ENCODE measurements at places on chromosomes 3 and 15.
A peak's percentile ranks its signal among the peaks of the same experiment; 100 is the strongest.

DNA sequence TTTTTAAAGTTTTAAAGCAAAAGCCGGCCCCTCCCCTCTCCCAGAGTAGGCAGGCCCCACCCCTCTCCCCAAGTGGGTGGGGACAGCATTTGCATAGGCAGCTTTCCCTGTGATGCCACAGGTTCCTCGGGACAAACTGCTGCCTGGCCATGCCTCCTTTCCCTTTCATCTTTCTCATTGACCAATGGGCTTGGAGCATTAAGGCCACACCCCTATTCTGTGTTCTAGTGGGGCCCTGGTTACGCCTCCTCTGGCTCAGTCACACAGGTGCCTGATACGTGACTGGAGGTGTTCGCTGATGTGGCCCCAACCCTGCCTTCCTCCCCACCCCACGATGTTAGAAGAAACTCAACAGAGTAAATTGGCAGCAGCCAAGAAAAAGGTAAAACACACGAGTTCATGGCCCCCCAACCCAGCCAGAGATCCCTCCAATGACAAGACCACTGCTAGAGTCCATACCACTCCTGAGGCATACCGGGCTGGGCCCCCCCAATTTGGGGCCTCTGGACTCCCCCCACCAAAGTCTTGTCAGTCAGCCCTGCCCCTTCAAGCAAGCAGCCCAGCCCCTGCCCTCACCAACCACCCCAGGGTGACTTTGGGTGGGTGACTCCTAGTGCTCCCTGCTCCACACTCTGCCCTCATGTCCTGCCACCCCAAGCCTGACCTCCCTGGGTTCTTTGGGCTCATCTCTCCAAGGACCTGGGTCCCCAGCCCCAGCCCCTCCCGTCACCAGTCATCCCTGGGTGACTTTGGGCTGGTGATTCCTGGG, 62.8 kb upstream of the CSPG4 start:
- no peak for DNase-seq
- H3K27me3 ChIP-seq = no peaks in the 10 kb centered on the region
- H3K4me3 ChIP-seq = no peak overlapping the region
- H3K36me3 ChIP-seq = no peaks in the 10 kb centered on the region
- H3K4me1 ChIP-seq = peaks cover 7% of the 10 kb centered on the region
- H3K27ac ChIP-seq = no peak overlapping the region

DNA sequence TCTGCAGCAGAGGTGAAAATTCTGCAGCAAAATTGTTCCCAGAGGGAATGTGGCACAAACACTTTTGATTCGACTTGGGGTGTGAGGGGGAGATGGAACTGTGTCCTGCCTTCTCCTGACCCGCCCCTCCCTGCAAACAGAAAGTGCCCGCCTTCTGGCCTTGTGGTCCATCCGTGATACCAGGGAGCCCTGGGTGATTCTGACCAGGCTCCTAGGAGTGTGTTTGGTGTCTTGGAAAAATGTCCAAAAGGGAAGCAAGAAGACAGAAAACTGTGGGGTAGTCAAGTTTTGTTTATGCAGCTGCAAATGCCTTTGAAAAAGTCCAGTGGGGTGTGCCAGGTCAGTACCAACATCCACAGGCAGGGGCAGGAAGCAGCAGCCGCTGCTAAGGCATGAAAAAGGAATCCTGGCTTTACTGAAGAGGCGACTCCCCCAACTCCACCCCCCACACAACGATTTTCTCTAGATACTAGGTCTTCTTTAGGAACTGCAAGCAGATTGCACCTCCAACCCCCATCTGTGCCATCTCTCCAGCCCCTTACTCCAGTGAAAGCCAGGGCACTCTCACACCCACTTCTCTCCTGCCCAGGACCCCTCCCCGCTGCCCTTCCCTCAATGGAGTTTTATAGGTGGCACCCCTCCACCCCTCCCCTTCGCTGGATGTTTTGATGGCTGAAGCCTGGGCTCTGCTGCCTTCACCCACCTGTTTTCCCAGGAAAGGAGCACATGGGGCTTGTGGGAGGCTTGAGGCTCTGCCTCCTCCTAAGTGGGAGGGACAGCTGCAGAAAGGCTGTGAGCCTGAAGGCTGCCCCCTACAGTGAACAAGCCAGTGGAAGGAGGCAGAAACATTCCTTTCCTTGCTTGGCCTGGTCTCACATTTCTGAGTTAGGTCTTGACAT, 82.4 kb upstream of the HERC1 start:
- no peak overlapping the region for H3K4me3 ChIP-seq
- DNase-seq = no peak
- H3K27ac ChIP-seq = no peak overlapping the region
- H3K27me3 ChIP-seq = no peaks in the 10 kb centered on the region

GRCh38 chr3:115503394-115503793, 119.9 kb upstream of the GAP43 start:
- H3K36me3 ChIP-seq = no peaks in the 10 kb centered on the region
- H3K27me3 ChIP-seq = no peaks in the 10 kb centered on the region
- no peaks in the 10 kb centered on the region for H3K4me1 ChIP-seq
- H3K4me3 ChIP-seq = no peak overlapping the region
- H3K27ac ChIP-seq = no peak overlapping the region

DNA sequence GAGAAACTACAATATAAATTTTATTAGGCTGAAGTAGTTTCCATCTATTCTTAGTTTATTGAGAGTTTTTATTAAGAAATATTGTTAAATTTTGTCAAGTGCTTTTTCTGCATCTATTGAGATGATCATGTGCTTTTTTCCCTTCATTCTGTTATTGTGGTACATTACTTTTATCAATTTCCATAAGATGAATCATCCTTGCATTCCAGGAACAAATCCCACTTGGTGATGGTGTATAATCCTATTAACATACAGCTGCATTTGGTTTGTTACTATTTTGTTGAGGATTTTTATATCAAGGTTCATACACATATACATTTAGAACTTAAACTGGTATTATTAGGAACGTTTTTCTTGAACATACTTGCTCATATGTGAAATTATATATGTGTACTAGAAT, 199.8 kb downstream of the TBC1D5 start:
- no peaks in the 10 kb centered on the region for H3K27me3 ChIP-seq
- H3K4me3 ChIP-seq = no peak overlapping the region
- DNase-seq = no peak
- H3K4me1 ChIP-seq = no peaks in the 10 kb centered on the region

- no peak overlapping the region for H3K4me3 ChIP-seq
- no peaks in the 10 kb centered on the region for H3K4me1 ChIP-seq
- no peaks in the 10 kb centered on the region for H3K36me3 ChIP-seq
- H3K27ac ChIP-seq = no peak overlapping the region
Observed at GRCh38 chr15:77599357-77599756, 33.4 kb downstream of the LINGO1 start.

- H3K4me1 ChIP-seq = no peaks in the 10 kb centered on the region
- H3K4me3 ChIP-seq = no peak overlapping the region
- no peaks in the 10 kb centered on the region for H3K36me3 ChIP-seq
- H3K27ac ChIP-seq = no peak overlapping the region
Observed at GRCh38 chr3:82229397-82229796, 468.0 kb upstream of the GBE1 start.

DNA sequence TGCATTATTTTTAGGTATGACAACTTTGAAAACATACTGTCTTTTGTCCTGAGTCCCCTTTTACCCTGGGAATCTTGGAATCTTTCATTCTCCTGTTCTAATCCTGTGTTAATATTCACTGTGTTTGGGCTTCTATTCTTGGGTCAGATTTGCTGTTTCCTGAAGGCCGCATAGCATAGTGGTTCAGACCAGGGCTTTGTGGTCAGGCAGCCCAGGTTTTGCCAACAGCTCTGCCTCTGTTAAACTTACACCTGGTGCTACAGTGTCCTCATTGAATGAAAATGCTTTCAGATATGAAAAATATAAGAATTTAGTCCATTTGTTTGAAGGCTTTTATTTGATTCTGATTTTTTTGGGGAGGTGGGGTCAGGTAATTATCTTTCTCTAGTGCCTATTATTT, 58.4 kb downstream of the SLC25A26 start:
- H3K4me1 ChIP-seq = no peaks in the 10 kb centered on the region
- no peaks in the 10 kb centered on the region for H3K36me3 ChIP-seq
- H3K27ac ChIP-seq = no peak overlapping the region
- DNase-seq = no peak

- DNase-seq = no peak
- H3K36me3 ChIP-seq = no peaks in the 10 kb centered on the region
- no peak overlapping the region for H3K27ac ChIP-seq
- no peak overlapping the region for H3K4me3 ChIP-seq
- H3K4me1 ChIP-seq = no peaks in the 10 kb centered on the region
- no peaks in the 10 kb centered on the region for H3K27me3 ChIP-seq
Observed at GRCh38 chr15:47744496-47744895, 27.2 kb downstream of the SEMA6D start.

- no peak for DNase-seq
- H3K4me1 ChIP-seq = peaks cover 33% of the 10 kb centered on the region
- H3K27ac ChIP-seq = peak overlapping the region; percentile 28
- no peaks in the 10 kb centered on the region for H3K27me3 ChIP-seq
- no peaks in the 10 kb centered on the region for H3K36me3 ChIP-seq
Observed at GRCh38 chr3:194328053-194328657, 23.0 kb downstream of the CPN2 start.
